SJSA1 (cell line): ENCODE measurements at places on chromosomes 7 and 10.

DNA sequence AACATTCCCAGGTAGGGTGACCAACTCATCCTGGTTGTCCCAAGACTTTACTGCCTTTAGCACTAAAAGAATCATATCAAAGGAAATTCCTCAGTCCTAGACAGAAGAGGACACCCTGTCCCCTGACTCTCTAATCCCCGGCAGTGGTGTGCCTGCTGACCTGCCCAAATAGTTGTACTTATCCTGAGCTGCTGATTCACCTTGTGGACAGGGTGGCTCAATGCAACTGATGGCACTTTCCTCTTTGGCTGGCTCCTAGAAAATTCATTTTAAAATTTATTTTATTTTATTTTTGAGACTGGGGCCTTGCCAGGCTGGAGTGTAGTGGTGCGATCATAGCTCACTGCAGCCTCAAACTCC, 111.7 kb downstream of the JCAD start:
- no peak for DNase-seq

DNA sequence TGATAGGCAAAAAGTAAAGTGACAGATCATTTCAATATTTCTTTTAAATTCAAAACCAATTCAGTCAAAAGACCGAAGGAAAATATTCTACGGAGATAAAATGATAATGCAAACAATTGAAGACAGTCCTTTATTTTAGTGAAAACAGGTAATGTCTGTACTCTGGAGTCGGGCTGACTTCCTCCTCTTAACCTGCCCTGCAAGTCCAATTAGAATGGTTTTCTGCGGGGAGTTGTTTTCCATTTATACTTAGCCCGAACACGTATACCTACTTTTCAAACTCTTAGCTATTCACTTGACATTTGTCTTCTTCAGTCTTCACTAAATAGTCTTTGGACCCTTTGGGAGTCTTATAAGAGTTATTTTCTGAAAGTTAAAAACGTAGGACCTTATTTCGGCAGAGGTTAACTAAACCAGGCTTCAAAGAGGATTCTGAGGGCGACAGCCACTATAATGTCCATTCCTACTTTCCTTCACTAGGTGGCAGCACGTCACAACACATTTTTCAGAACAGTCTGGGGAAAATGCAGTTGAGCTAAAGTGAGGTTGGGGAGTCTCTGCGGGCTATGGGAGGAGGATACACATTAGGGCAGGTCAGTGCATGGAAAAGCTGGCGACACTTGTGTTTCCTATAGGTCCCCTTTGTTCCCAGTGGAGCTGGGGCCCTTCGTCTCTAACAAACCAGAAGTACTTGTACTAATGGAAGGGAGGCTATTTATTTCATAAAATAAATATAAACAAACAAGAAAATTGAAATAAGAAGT, 472.0 kb downstream of the KCNMA1 start:
- DNase-seq, result peak; percentile 55

DNA sequence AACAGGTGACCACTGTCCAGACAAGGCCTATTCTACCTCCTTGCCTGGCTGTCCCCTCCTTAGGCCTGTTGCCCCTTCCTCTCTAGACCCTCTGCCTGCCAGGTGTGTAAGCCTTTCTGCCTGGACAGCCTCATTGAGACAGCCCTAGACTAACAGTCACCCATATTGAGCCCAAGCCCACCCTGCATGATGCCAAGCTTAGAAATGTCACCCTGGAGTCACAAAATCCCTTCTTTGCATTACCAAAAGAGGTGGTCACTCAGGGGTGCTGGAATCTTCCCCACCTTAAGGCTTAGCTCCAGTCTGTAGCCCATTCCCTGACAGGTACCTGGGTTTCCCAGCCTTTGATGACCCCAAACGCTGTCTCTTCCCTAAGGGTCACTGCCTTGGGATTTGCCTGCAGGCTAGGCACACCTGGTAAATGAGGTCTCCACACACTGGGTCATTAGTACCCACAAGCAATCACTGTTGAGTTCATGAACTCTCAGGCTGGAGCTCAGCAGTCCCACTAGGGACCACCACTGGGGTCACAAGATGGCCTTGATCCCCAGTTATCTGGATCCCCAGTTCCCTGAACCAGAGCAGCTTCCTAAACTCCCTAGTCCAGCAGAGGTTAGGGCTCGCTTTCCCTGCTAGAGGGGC, 54.9 kb upstream of the CAMK2B start:
- DNase-seq, result no peak

- no peak for DNase-seq
Measured at GRCh38 chr10:26544932-26545331, 106.8 kb downstream of the APBB1IP start.

DNA sequence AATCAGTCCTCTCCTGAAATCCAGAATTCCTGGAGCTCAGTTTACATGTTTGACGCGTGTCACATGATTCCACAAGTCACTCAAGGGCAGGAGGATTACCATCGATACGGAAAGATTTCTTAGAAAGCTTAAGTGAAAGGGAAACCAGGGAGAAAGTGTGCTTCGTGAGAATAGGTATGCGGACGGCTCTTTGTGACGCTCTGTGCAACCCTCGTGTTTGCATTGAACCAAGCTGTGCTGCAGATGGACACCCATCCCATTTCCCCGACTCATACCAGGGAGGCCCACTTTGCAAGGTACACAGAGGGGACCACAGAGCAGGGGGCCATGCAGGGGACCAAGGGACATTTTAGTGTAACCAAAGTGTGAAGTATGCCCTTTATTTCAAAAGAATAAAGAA, 43.2 kb downstream of the IKZF1 start:
- DNase-seq, result no peak

DNA sequence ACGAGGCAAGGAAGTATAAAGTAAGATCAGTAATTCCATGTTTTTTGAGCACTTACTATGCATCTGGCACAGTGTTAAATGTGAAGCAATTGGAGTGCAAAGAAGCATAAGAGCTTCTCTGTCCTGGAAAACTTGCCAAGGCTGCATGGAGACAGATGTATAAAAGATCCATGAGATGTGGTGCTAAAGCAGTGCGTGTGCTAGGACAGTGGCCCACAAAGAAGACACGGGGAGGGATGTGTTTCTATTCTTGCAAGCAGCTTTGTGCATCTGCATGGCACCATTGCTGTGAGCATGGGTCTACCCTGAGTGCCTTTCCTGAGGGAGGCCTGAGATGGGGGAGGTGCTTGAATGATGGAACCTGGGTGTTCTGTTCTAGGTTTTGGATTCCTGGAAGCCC, 5.1 kb upstream of the CDHR3 start:
- DNase-seq, result no peak

DNA sequence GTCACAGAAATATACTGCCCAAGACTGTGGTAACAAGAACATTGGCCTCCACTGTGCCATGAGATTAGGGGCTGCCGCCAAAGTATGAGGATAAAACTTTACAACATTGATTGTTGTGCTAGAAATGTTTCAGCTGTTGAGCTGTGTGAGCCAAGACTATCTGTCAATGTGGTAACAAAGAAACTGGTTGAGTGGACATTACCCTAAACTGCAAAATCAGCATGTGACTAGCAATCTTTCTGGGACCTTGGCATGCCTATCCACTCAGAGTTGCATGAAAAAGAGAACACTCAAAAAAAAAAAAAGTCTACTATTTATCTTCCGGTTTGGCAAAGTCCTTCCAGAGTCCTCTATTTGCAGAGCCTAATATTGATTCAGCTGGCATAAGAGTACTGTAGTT, 605.6 kb upstream of the CNTNAP2 start:
- DNase-seq, result no peak

GRCh38 chr10:13915710-13916109, 328.9 kb downstream of the PRPF18 start:
- DNase-seq, result no peak

- peak; percentile 40 for DNase-seq
Measured at GRCh38 chr10:24428410-24428782, 219.5 kb downstream of the KIAA1217 start.

- DNase-seq, result no peak
Measured at GRCh38 chr10:77960829-77961329, 34.3 kb upstream of the DLG5 start.

- DNase-seq, result no peak
Measured at GRCh38 chr7:158142657-158143056, 445.0 kb downstream of the PTPRN2 start.

DNA sequence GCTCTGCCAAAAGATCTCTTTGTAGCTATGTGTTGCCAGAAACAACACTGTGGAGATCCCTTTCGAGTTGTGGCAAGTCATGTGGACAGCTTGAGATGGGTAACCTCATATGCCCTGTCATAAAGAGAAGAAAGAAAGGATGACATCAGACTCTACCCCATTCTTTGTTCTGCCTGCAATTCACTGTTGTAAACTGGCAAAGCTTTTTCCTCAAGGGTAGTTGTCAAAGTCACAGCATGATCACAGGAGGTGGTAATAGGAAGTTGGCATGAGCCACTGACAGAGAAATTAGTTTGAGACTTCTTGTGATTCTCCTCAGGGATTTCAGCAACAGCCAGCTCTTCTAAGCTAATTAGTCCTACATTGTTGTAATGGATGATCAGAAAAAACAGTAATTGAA, 19.4 kb upstream of the MINDY3 start:
- no peak for DNase-seq

DNA sequence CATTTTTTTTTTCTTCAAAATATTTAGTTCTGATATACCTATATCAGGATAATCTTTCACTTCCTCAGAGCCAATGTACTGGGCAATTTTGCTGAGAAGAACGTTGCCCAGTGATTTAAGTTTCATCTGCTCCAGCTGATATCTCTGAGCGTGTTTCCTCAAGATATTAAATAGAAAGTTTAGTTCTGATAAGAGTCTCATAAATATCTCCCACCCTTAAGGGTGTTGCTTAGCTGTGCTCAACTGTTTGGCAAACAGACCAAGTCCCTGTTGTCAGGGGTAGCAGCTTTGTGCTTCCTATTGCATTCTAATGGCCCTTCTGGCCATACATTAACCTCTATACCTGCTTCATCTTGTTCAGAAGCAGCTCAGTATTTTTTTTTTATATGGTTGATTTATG, 84.7 kb upstream of the GPR141 start:
- DNase-seq, result no peak
